ENCODE measurements at places on chromosomes 5 and 9.

GRCh38 chr9:94159069-94159939 is 75.0 kb downstream of the PTPDC1 start:
- DNase-seq = no peak
- peaks cover 3% of the 10 kb centered on the region for H3K36me3 ChIP-seq
- no peak overlapping the region for H3K27ac ChIP-seq
- peaks cover 5% of the 10 kb centered on the region for H3K4me1 ChIP-seq
- H3K4me3 ChIP-seq = no peak overlapping the region

DNA sequence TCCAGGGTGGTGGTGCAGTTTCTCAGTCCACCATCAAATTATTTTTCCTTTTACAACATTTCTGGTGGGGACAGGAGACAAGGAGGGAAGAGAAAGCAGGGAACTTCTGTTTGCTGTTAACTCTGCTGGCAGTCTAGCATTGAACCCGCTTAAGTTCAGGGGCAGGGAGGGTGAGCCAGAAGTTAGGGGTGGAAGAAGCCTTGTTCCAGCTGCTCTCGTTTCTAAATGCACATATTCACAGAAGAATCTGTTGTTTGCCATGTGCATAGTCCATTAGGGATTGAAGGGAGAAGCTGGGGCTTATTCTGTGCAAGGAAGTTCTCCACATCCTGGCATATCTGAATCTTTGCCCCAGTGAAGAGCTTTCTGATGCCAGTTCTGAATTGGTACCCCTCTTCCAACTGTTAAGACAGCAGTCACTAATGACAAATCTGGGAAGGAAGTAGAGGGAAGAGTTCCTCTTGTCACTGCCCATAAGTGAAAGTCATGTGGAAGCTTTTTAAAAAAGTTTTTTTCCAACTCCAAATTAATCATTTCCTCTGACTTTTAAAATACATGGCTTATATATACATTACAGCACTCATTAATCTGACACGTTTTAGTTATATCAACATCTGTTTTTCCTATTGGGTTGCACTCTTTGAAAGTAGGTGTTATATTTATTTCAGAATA is 32.6 kb upstream of the ACOT12 start:
- H3K4me1 ChIP-seq = peaks cover 17% of the 10 kb centered on the region
- H3K4me3 ChIP-seq = no peak overlapping the region
- DNase-seq = no peak
- no peaks in the 10 kb centered on the region for H3K27me3 ChIP-seq
- no peak overlapping the region for H3K27ac ChIP-seq
- H3K36me3 ChIP-seq = no peaks in the 10 kb centered on the region

- no peaks in the 10 kb centered on the region for H3K27me3 ChIP-seq
- H3K4me3 ChIP-seq = no peak overlapping the region
- DNase-seq = no peak
- no peaks in the 10 kb centered on the region for H3K36me3 ChIP-seq
Observed at GRCh38 chr5:83354958-83355357, 116.6 kb upstream of the VCAN start.

- no peaks in the 10 kb centered on the region for H3K27me3 ChIP-seq
- peak overlapping the region; percentile 19 for H3K27ac ChIP-seq
- peaks cover 6% of the 10 kb centered on the region for H3K36me3 ChIP-seq
- DNase-seq = no peak
Observed at GRCh38 chr9:127507751-127508648, 56.7 kb downstream of the LRSAM1 start.

DNA sequence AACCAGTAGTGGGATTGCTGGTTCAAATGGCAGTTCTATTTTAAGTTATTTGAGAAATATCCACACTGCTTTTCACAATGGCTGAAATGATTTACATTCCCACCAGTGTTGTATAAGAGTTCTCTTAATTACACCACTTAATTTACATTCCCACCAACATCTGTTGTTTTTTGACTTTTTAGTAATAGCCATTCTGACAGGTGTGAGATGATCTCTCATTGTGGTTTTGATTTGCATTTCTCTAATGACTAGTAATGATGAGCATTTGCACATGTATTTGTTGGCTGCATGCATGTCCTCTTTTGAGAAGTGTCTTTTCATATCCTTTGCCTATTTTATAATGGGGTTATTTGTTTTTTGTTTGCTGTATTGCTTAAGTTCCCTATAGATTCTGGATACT is 688.3 kb downstream of the PRR16 start:
- H3K4me1 ChIP-seq = no peaks in the 10 kb centered on the region
- H3K27me3 ChIP-seq = no peaks in the 10 kb centered on the region
- DNase-seq = no peak
- H3K36me3 ChIP-seq = no peaks in the 10 kb centered on the region
- no peak overlapping the region for H3K27ac ChIP-seq

GRCh38 chr5:7586480-7586879 is 190.5 kb downstream of the ADCY2 start:
- no peaks in the 10 kb centered on the region for H3K27me3 ChIP-seq
- no peak overlapping the region for H3K27ac ChIP-seq
- DNase-seq = no peak
- H3K4me3 ChIP-seq = no peak overlapping the region
- H3K36me3 ChIP-seq = no peaks in the 10 kb centered on the region
- H3K4me1 ChIP-seq = no peaks in the 10 kb centered on the region

- H3K36me3 ChIP-seq = no peaks in the 10 kb centered on the region
- DNase-seq = peak; percentile 43
- peaks cover 25% of the 10 kb centered on the region for H3K4me1 ChIP-seq
Observed at GRCh38 chr9:123996731-123997421, 14.7 kb upstream of the LHX2 start.

- DNase-seq = no peak
- H3K4me3 ChIP-seq = no peak overlapping the region
- H3K36me3 ChIP-seq = no peaks in the 10 kb centered on the region
- H3K4me1 ChIP-seq = no peaks in the 10 kb centered on the region
- no peak overlapping the region for H3K27ac ChIP-seq
Observed at GRCh38 chr5:41048986-41049385, 22.2 kb downstream of the MROH2B start.

DNA sequence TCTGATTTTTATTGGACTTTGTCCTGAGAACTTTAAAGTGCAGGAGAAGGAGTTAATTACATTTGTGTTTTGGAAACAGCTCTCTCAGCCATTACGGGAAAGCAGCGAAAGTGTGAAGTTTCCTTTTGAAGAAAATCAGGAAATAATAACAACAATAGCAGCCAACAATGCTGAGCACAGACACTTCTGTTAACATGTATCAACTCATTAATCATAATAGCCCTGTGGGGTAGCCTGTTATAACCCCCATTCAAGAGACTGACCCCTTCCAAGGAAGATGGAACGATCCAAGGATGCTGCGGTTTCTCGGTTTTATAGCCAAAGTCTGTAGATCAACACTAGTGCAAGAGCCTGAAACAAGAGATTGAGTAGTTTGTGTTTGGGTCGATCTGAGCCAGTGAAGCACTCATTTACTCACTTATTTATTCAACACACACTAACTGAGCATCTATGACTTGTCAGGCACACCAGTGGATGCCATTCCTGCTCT is 195.5 kb downstream of the DRD1 start:
- H3K27ac ChIP-seq = no peak overlapping the region
- no peaks in the 10 kb centered on the region for H3K36me3 ChIP-seq
- peaks cover 16% of the 10 kb centered on the region for H3K4me1 ChIP-seq
- H3K4me3 ChIP-seq = no peak overlapping the region

DNA sequence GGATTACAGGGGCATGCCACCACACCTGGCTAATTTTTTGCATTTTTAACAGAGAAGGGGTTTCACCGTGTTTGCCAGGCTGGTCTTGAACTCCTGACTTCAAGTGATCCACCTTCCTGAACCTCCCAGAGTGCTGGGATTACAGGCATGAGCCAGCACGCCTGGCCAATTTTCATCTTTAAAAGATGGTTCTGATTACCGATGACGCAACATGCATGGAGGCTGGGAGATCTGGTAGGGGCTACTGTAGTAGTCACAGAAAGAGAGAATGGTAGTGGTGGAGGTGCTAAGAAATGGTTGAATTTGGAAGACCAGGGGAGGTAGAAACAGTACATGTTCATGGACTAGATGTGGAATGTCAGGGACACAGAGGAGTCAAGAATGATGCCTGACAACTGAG is 22.4 kb upstream of the RETREG1 start:
- DNase-seq = no peak
- H3K4me1 ChIP-seq = peaks cover 1% of the 10 kb centered on the region
- H3K36me3 ChIP-seq = no peaks in the 10 kb centered on the region
- H3K27me3 ChIP-seq = no peaks in the 10 kb centered on the region

Data from activated CD8-positive, alpha-beta memory T cell treated with anti-CD3 and anti-CD28 coated beads, Interleukin-2, amount 10 ng/mL, durations not matched to agents 7 days and 5 days (primary cell).